ENCODE measurements at places on chromosomes 7 and 10.

- DNase-seq, result no peak
Observed at GRCh38 chr7:2275101-2275500, 33.1 kb downstream of the NUDT1 start.

- no peak for DNase-seq
Observed at GRCh38 chr10:27451054-27451453, 53.0 kb upstream of the RAB18 start.

DNA sequence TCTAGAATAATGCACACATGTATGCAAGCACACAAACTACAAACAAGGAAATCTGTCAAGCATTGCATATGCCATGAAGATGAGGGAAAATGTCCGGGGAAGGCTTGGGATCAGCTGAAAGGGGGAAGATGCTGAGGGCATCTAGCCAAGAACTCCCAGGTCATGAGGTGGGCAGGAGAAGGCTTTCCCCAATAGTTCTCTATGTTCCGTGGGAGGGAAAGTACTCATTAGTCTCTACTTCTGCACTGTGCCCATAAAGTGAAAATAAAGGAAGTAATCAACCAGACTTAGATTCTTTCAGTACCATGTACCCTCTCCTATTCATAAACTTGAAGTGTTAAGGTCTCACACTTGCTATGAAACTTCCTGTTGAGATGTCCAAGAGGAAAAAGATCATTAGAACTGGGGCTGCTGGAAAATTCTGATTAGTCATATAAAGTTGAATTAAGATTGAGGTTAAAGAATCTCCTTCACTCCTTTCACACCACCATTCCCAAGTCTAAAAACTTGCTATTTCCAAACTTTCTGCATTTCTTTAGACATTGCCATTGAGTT, 17.1 kb upstream of the LIPF start:
- no peak for DNase-seq

DNA sequence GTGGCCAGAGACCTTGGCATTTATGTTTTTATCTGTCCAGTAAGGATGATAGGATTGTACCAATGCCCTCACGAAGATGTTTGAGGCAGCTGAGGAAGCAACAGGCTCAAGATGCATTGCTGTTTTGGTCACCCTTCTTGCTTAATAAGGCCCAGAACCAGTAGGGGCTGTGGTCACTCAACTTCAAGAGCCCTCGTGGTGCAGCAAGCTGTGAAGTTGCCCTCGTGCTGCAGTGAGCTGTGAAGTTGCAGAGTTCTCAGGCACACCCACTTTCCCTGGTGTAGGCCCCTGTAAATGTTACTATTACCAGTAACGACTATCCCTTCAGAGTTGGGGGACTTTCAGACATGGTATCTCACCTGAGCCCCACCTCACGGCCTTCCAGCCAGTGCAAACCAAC, 207.6 kb upstream of the LYZL1 start:
- DNase-seq, result no peak

DNA sequence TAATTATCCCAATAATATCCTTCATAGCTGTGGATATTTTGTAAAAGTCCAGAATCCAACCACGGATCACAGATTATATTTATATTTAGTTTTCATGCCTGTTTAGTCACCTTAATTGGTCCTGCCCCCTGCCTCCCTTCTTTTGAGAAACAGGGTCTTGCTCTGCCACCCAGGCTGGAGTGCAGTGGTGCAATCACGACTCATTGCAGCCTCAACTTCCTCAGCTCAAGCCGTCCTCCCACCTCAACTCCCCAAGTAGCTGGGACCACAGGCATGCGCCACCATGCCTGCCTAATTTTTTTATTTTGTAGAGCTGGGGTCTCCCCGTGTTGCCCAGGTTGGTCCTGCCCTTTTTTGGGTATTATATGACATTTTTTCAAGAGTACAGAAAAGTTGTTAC, 129.4 kb downstream of the KAT6B start:
- no peak for DNase-seq

DNA sequence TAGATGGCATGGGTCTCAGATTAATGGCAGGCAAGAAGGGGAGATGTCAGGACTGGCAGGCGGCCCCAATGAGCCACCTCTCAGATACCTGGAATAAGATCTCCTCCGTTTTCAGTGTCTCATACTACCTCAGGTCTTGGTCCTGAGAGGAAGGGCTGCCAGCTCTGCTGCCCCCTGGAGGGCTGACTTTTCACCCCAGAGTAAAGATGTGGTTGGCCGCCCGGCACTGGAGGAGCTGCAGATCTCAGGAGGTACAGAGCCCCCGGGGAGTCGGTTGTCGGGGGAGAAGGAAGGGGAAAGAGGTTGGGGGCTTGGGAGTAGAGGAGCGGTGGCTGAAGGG, 642 bp upstream of the COL13A1 start:
- no peak for DNase-seq

GRCh38 chr7:108434010-108434409, 22.2 kb downstream of the NRCAM start:
- no peak for DNase-seq

DNA sequence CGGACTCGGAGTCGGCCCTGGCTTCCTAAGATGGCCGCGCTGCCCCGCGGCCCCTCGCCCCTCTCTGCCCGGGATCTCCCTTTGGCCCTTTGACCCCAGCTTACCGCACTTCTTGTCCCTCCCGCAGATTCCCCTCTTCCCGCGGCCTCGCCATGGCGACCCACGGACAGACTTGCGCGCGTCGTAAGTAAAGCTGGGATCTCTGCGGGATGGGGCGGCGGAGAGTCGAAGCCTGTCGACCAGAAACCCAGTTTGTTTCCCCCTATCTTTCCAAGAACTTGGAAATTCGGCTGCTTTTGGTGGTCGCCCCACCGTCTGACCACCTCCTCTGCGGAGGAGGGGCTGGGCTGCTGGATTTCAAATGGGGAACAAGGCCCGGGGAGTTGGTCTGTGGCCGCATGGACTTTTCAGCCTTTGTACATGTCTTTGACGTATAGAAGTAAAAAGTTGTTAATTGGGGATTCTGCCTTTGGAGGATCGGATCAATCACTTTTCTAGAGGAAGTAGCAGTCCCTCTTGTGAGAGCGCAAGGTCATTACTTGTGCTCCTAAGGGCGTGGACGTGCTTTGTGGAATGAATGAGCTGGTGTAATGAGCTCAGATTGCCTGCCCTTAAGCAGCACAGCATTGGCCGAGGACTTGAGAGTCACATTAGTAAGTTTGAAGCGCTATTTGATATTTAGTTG, 553 bp downstream of the VDAC2 start:
- no peak for DNase-seq

DNA sequence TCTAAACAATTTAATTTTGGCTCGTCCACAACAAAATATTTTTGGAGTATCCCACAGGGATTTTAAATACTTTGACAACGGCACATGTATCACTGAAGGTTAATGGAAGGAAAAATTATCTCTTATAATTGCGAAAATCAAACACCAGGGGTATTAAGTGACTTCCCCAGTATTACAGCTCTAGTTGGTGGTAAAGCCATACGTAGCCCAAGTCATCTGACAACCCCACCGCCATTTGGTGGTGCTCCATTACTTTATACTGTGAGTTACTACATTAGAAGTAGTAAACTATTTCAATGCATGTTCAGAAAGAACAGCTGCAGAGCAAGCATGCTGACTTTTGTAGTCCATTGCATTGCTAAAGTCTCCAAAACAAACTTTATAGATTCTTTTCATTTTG, 179.7 kb downstream of the HGF start:
- no peak for DNase-seq

DNA sequence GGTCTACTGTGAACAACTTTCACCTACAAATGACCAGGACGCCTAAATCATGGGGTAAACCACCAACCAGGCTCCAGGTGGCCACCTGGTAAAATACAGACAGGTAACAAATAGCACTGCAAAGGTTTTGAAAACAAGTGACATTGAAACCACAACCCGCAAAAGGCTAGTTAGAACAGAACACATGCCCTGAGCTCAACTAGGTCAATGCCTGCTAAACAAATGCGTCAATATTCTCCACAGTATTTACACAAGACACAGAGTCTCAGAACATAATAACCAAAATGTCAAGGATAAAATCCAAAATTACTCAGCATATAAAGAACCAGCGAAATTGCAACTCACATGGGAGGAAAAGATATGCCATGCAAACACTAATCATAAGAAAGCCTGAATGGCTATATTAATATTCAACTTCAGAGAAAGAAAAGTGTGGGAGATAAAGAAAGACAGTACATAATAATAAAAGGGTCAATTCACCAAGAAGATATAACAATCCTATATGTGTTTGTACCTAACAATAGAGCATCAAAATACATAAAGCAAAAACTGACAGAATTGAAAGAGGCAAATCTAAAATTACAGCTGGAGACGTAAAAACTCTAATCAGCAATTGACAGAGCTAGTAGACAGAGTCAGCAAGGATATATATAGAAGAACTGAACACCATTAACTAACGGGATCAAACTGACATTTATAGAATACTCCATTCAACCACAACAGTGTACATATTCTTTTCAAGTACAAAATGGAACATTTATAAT, 47.6 kb downstream of the SMURF1 start:
- no peak for DNase-seq

GRCh38 chr10:111967547-111967946, 216.0 kb downstream of the GPAM start:
- DNase-seq, result no peak

- DNase-seq, result no peak
Observed at GRCh38 chr10:124535731-124536495, 74.3 kb downstream of the LHPP start.

DNA sequence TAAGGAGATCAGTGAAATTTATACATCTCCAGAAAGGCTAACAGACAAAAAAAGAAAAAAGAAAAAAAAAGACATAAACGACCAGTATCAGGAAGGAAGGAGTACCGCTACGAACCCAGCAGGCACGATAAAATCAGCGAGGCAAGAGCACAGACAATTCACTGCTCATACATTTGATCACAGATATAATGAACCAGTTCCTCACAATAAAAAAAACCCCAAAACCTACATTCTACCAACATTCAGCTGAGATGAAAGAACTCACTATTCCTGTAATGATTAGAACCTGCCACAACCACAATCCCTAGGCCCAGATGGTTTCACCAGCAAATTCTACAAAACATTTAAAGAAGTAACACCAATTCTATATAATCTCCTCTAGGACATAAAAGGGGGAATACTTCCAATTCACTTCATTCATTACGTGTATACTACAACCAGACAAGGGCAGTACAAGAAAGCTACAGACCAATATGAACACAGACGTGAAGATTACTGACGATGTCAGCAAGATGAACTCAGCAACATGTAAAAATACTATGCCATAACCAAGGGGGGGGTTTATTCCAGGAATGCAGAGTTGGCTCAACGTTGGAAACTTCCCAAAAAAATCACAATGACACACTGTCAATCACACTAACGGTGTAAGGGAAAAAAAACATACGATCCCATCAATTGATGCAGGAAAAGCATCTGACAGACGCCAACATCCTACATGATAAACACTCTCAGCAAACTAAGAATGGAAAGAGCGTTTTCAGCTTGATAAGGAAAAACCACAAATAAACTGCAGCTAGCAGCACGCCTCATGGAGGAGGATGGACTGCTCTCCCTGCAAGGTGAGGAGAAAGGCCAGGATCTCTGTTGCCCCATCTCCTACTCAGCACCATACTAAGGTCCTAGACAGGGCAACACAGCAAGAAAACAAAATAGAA, 256.2 kb downstream of the ELFN1 start:
- no peak for DNase-seq

- DNase-seq, result no peak
Observed at GRCh38 chr7:77813180-77813579, 14.6 kb downstream of the PHTF2 start.

GRCh38 chr10:1115607-1115955, 59.4 kb downstream of the WDR37 start:
- DNase-seq, result no peak

DNA sequence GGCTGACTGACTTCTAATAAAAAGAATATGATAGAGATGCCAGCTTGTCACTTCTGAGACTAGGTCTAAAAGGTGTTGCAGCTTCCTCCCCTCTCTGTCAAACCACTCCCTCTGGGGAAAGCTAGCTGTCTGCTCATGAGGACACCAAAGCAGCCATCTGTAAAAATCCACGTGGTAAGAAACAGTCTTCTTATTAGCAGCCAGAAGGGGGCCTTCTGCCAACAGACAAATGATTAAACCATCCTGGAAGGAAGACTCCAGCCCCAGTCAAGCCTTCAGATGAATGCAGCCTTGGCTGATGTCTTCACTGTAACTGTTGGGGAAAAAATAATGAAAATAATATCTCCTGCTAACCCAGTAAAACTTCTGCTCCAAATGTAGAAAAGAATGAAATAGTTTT, 41.9 kb upstream of the DAGLB start:
- no peak for DNase-seq

- no peak for DNase-seq
Observed at GRCh38 chr7:15199482-15199881, 296.9 kb upstream of the DGKB start.

GRCh38 chr7:151038951-151039849, 9.1 kb upstream of the ASIC3 start:
- no peak for DNase-seq

DNA sequence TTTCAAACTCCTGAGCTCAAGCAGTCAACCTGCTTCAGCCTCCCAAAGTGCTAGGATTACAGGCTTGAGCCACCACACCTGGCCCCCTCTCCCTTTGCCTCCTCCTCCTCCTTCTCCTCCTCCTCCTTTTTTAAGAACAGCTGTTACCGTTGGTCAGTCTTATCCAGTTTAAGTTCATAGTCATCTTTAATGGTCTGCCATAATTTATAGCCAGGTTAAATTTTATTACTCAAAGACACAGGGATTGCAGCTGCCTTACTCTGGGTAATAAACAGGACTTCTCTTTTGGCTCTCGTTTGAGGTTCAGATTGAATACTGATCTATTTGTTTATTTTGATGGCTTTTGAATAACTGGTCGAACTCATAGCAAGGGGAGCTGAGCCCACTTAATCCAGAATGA, 35.2 kb downstream of the ATOH7 start:
- no peak for DNase-seq

- no peak for DNase-seq
Observed at GRCh38 chr7:52992001-52992400, 43.4 kb upstream of the POM121L12 start.

- DNase-seq, result no peak
Observed at GRCh38 chr10:29657719-29658274, 23.0 kb upstream of the SVIL start.

- DNase-seq, result no peak
Observed at GRCh38 chr10:90890347-90890746, 18.6 kb downstream of the RPP30 start.

- DNase-seq, result no peak
Observed at GRCh38 chr10:19169041-19169440, 120.4 kb downstream of the MALRD1 start.

DNA sequence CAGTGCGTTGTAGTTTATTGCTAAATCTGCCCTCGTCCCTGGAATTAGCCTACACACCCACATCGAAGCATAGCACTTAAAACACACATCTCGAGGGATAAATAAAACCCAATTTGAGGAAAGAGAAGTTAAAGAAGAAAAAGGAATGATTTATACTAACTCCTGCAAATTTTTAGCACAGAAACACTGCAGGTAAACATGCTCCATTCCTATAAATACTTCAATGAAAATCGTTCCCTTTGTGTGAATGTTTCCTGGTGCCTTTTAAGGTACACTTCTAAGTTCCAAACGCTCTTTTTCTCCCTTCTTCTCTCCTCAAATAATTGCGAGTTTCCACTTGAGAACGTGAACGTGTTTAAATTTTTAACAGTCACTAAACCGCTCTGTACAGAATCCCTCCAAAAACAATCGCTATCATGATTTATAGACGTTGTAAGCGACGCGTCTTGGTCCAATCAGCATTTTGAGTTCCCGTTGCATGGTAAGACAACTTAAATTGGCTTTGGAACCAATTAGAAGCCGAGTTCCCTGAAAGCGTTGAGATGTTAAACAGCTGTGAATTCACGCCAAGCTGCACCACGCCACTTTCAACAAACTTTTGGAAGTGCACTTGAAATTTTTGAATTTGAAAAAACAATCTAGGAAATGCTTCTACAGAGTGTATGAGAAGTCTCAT, 12.5 kb upstream of the EBLN1 start:
- DNase-seq, result no peak
